Fibroblast of the aortic adventitia (primary cell): ENCODE measurements at places on chromosomes 13 and 19. TPM values are rescaled to one million over a fixed set of nuclear protein-coding genes. Genes with fewer than 3 reads are reported as not detected.

NFIX gene
- 68.0 and 160 TPM in 2 replicates for total RNA-seq

CATSPERD gene
- total RNA-seq: not detected in 2 replicates

CALR3 gene
- not detected in 2 replicates for total RNA-seq

TEKTIP1 gene
- not detected in 2 replicates for total RNA-seq

ZAR1L gene
- total RNA-seq: not detected in 2 replicates

PDE4C gene
- total RNA-seq: not detected in 2 replicates

NECTIN2 gene
- 22.1 and 40.3 TPM in 2 replicates for total RNA-seq

CEACAM19 gene
- total RNA-seq: 1.3 and 2.5 TPM in 2 replicates

MAMSTR gene
- total RNA-seq: 2.5 and 8.0 TPM in 2 replicates

PABPC3 gene
- 0.08 and 0.09 TPM in 2 replicates for total RNA-seq

PEX11G gene
- 1.6 and 5.4 TPM in 2 replicates for total RNA-seq

ZSWIM4 gene
- 0.57 and 6.7 TPM in 2 replicates for total RNA-seq

ZFP36 gene
- 10.8 and 18.3 TPM in 2 replicates for total RNA-seq

BEST2 gene
- total RNA-seq: not detected in 2 replicates

OR4F17 gene
- not detected in 2 replicates for total RNA-seq

FUT1 gene
- total RNA-seq: under 0.01 TPM in 1 of 2 replicates, not detected in the other

CEACAM3 gene
- total RNA-seq: not detected in 2 replicates

IGFL2 gene
- 0.09 TPM in 1 of 2 replicates, not detected in the other for total RNA-seq

ZNF763 gene
- 0.27 and 3.4 TPM in 2 replicates for total RNA-seq

IFI30 gene
- total RNA-seq: 0.90 and 23.1 TPM in 2 replicates

MUC16 gene
- not detected in 2 replicates for total RNA-seq

IRGC gene
- not detected in 2 replicates for total RNA-seq

OR10H1 gene
- total RNA-seq: not detected in 2 replicates

ZNF221 gene
- total RNA-seq: 4.9 and 8.7 TPM in 2 replicates

CCDC169 gene
- 2.4 and 4.1 TPM in 2 replicates for total RNA-seq

KLK2 gene
- total RNA-seq: not detected in 2 replicates

FCGBP gene
- under 0.01 and 0.33 TPM in 2 replicates for total RNA-seq

SPRY2 gene
- 4.6 and 60.3 TPM in 2 replicates for total RNA-seq

ZNF492 gene
- 0.45 TPM in 1 of 2 replicates, not detected in the other for total RNA-seq

TNFSF13B gene
- total RNA-seq: 5.6 and 60.8 TPM in 2 replicates

ZNF730 gene
- 0.16 and 2.3 TPM in 2 replicates for total RNA-seq

FGF14 gene
- 1.4 TPM in 1 of 2 replicates, not detected in the other for total RNA-seq
